ENCODE measurements at places on chromosomes 2 and 18.

DNA sequence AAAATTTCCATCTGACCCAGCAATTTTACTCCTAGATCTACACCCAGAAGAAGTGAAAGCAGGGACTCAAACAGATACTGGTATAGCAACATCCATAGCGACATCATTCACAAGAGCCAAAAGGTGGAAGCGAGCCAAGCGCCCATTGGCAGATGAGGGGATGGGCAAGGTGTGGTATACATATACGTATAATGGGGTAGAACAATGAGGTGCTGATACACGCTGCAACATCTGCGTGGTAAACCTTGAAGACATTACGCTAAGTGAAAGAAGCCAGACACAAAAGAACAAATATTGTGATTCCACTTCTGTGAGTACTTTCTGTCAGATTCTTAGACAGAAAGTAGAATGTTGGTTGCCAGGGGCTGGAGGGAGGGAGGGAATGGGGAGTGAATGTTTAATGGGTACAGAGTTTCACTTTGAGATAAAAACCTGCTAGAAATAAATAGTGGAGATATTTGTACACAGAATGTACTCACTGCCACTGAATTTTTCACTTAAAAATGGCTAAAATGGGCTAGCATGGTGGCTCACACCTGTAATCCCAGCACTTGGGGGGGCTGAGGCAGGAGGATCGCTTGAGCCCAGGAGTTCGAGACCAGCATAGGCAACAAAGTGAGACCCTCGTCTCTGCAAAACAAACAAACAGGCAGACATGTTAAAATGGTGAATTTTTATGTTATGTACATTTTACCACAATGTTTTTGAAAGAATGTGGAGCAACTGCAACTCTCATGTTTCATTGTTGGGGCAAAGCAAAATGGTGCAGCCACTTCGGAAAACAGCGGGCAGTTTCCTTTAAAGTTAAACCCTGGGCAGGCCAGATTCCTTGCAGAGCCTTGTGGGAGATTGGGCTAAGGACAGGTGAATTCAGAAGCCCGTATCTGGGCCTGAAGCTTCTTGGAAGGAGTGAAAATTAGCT lies 103.4 kb upstream of the MYCN start:
- DNase-seq: no peak

DNA sequence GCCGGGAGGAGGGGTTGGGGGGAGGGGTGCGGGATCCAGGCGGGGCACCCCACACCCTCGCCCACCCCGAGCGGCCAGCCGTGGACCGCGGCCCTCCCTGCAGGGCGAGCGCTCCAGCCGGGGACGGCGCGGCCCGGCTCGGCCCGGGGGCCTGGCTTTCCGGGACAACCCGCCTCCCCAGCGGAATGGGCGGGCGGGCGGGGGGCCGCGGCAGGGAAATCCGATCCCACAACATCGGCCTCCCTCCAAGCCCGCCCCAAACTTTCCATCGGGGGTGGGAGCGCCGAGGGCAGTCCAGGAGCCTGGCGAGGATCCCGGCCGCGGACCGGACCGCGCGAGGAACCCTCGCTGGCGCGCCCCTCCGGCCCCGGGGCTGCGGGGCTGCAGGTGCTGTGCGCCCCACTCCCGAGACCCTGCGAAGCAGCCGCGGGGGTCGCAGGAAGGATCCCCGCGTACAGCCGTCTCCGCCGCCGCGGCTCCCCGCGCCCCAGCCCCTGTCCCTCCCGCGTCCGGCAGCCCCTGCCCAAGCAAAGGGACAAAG lies 529 bp downstream of the SEMA4C start:
- DNase-seq: no peak

GRCh38 chr18:58139459-58140386 lies 95.7 kb downstream of the NEDD4L start:
- no peak for DNase-seq

DNA sequence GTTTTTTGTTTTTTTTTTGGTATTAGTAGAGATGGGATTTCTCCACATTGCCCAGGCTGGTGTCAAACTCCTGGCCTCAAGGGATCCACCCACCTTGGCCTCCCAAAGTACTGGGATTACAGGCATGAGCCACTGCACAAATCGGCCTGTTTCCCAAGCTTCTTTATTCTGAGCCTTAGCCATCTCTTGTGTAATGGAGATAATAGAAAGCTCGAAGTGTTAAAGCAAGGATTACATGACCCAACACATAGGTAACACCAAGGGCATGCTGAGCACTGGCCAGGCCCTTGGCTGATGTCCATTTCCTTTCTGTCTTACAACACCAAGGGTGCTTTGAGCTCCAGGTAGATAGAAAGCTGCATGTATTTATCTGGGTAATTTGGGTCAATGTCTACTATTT lies 187.8 kb upstream of the MEX3C start:
- no peak for DNase-seq

Data from right renal cortex interstitium (tissue), 3 donors.